ENCODE measurements at places on chromosomes 11 and 22.

DNA sequence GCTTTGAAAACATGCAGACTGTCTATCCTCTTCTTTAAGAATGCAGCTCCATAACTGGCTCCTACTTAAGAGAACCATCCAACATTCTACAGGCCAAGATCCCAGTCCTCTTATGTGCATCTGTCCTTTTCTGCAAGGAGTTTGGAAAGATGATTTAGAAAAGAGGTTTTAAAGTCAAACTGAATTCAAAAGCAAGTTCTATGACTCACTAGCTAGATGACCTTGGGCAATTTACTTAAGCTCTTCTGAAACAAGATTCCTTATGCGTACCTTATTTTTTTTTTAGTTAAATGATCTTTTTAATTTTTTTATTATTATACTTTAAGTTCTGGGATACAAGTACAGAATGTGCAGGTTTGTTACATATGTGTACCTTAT lies 29.2 kb downstream of the GUCY1A2 start:
- no peak for DNase-seq

DNA sequence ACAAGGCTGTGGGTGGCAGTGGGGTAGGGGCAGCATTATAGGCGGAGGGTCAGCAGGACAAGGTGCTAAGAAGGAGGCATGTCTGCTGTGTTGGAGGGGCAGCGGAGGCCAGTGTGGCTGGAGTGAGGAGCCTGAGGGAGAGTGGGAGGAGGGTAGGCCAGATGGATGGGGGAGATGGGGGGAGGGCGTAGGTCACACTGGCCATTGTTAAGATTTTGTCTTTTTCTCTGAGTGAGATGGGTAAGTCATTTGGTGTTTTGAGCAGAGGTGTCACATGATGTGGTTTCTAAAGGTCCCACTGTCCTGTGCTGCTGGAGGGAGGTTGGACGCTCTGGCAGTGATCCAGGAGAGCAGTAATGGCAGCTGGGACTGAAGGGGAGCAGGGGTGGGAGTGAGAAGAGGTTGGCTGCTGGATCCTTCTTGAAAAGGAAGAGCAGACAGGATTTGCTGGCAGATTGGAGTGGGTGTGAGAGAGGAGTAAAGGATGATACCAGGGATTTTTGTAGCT lies 9.8 kb downstream of the PPP6R3 start:
- DNase-seq, result no peak

- DNase-seq, result no peak
Observed at GRCh38 chr22:50670513-50670912, 2.1 kb upstream of the SHANK3 start.

DNA sequence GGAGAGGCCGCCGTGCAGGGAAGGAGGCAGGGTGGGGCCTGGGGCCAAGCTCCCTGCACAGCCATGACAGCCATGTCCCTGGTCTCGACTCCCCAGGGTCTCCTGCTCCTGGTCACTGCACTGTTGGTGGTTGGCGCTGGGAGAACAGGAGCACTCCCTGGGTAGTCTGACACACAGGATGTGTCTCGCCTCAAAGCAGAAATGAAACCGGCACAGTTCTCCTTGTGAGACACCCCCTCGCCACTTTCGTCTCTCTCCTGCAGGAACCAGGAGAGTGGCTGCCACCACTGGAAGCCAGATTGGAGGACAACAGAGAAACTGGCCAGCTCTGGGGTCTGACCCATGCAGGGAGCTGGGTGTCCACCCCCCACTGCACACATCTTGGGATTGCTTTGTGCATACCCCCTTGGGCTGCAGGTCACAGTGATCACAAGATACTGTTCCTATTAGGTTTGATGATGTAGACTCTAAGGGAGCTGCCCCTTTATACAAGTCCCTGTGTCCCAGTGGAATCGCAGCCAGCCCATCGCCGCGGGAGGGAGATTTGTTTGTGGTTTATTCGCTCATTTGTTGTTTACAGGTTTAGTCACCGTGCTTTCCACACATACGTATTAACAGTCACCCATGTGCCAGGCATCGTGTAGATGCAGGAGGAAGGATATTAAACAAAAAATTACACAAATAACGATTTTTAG lies 27.0 kb upstream of the YWHAH start:
- DNase-seq, result no peak

GRCh38 chr22:49048591-49048990 lies 779.1 kb downstream of the BRD1 start:
- DNase-seq, result no peak

DNA sequence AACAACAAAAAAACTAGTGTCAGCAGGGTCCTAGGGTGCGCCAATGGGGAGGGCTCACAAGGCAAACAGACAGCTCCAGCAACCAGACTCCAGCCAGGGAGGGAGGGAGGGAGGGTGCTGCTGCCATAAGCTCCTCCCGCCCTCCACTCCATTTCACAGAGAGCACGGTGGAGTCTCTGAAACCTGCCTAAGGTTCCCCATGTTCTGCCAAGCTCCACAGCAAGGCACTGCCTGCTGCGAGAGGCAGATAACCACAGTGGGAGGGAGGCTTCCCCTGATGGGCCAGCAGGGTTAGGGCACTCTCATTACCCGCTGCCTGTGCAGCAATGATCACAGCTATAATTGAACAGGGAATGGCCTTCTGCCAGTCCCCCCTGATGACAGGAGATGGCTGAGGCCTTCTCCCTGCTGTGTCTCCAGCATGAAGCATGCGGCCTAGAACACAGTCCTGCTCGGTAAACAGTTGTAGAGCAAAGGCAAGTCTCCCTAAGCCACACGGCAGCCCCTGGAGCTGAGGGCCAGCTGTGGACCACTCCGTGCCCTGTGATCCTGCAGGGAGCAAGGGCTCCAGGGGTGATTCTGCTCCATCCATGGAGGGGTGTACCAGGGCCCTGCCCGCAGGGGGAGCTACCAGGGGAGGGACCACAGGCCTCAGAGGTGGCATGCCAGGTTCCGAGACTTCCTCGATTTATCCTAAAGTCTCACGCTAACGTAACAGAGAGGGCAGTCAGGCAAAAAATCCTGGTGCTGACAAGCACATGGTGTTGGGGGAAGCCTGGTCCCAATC lies 42.9 kb downstream of the PC start:
- DNase-seq, result no peak

All from esophagus squamous epithelium (tissue), 5 donors.